AG04450 (cell line): ENCODE measurements at places on chromosomes 4 and X.

DNA sequence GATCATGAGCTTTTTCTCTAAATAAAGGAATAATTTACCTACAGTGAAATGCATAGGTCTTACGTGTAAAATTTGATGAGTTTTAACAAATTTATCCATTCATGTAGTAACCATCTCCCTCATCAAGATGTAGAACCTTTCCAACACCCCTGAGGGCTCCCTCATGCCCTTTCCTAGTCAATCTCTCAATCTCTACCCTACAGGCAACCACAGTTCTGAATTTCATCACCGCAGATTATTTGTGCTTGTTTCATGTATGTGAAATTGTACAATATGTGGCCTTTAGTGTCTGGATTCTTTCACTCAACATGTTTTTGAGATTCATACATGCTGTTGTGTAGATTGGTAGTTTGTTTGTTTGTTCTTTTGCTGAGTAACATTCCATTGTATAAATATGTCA lies 2.1 kb downstream of the VGLL1 start:
- no peak for DNase-seq

GRCh38 chr4:26568446-26568994 lies 15.4 kb upstream of the TBC1D19 start:
- peak; percentile 60 for DNase-seq

GRCh38 chr4:71187404-71188155 lies 151.2 kb upstream of the SLC4A4 start:
- DNase-seq: no peak

DNA sequence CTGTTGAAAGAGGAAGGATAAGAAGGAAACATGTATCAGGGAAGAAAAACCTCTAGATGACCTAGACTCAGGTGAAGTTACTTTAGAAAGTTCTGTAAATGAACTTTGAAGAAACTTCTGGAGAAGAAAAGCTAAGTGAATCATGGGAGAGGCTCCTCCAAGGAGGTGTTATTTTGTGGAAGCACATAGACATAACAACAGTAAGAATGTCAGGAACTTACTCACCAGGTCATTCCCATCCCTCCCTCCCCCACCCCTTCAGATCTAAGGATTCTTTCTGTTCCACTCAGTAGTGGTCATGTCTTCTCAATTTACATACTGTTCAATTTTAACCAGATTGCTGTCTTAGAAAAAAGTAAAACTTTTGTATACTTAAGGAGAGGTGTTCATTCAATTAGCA lies 310.5 kb upstream of the DDX53 start:
- no peak for DNase-seq

DNA sequence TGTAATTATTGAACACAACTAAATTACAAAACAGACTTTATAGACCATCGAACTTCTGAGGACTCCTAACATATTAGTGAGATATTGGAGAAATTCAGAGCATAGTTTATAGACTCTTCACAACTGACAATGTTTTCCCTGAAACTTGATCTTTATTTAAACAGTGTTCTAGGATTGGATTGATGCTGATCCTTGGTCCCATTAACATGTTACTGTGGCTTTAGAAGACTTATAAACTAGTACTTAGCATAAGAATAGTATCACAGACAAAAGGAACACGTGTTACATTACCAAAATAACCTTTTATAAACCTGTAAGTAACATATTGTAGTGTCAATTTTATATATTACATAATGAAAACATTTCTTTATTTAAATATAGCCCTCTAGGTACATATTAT lies 689.6 kb downstream of the CCSER1 start:
- DNase-seq: no peak
